ENCODE measurements at places on chromosomes 2 and 18.

DNA sequence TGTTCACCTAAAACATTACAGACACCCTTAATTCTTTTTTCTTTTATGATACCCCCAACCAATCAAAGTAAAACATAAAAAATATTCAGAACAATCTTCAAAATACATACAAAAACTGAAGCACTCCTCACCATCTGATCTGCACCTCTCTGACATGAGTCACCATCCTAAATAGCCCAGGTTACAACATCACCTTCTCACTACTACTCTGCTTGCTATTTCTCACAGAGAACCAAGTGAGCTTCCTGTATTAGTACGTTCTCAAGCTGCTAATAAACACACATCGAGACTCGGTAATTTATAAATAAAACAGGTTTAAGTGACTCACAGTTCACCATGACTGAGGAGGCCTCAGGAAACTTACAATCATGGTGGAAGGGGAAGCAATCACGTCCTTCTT lies 183.5 kb downstream of the CBLN2 start:
- DNase-seq = no peak

GRCh38 chr2:31312898-31313297 lies 78.9 kb downstream of the EHD3 start:
- DNase-seq = no peak

- DNase-seq = no peak
Observed at GRCh38 chr2:67476809-67477790, 80.0 kb downstream of the ETAA1 start.

DNA sequence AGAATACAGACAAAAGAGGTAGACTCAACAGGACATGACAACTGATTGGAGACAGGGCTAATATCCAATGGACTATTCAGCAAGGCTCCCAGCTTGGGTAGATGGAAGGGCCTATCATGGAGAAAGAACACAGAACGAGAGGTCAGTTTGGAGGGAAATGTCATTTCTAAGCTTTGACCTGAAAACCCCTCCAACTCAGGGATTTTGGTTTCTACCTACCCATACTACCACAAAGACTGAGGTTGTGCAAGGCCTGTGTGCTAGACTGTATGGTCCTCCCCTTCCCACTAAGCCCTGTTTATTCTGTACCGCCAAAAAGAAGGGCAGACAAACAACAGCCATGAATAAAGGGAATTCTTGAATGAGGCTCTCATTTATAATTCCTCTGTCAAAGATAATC lies 288.9 kb downstream of the ZNF385B start:
- DNase-seq = no peak

GRCh38 chr18:74060579-74060978 lies 87.1 kb downstream of the FBXO15 start:
- no peak for DNase-seq

- no peak for DNase-seq
Observed at GRCh38 chr2:218776488-218776887, 5.5 kb upstream of the CYP27A1 start.

GRCh38 chr2:146048141-146048540 lies 1528.2 kb upstream of the ZEB2 start:
- DNase-seq = no peak

DNA sequence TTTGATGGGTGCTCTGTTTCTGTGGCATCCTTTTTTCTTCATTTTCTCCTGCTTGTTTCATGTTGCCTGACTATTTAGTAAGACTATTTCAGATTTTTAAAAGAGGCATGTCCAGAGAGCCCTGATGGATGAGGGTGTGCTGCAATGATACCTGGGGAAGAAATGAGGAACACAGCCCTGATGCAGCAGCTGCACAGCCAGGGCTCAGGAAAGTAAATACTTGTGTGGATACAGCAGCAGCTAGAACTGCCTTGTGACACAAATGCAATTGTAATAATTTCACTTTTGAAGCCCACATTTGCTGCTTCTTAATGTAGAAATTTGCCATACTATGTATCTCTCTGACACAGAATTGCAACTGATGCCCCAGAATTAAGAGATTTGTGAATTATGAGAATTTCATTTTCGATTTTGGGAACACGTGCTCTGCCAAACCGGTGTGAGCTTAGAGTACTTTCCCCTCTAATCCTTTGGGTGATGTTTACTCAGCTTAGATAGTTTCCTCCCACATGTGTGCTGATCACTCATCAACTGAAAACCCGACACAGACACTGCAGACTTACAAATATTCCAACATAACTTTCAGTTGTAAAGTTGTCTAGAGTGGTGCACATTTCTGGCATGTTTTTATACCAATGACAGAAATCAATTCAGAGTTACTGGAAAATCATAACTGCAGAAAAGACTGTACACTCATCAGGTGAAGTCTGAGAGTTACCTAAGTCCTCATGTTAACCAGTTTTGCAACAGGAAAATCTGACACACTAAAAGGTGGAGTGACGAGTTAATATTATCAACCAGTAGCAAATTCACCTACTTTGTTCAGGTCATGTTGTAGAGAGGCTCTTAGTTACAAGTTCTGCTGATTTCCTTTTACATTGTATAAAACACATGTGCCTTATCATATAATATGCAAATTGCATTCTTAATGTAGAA lies 383.4 kb downstream of the CBLN2 start:
- DNase-seq = no peak

DNA sequence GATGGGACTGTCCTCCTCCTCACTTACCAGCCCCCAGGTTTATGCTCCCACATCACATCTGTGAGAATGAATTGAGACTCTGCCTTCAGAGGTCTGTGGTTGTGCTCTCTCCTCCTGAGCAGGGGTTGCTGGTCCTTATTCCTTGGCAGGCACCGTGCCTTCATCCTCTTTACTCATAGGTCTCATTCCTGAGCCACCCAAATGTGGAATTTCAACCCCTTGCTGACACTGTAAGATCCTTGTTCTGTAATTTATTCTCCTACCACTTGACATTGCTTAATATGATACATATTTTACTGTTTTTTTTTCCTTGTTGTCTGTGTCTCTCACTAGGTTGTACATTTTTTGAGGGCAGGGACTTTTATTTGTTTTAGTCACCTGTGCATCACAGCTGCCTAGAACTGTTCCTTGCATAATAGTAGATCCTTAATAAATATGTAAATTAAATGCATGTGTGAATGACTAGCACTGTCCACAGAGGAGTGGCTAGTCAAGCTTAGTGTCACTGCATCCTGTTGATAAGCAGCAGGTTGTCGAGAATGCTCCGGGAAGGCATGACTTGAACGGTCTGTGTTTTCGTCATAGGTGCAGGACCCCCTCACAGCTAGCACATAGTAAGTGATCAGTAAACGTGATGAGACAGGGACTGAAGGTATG lies 180.6 kb downstream of the ZNF407 start:
- DNase-seq = no peak

GRCh38 chr2:138515092-138515491 lies 13.5 kb downstream of the SPOPL start:
- no peak for DNase-seq

- DNase-seq = no peak
Observed at GRCh38 chr2:225104971-225105370, 62.7 kb upstream of the DOCK10 start.

DNA sequence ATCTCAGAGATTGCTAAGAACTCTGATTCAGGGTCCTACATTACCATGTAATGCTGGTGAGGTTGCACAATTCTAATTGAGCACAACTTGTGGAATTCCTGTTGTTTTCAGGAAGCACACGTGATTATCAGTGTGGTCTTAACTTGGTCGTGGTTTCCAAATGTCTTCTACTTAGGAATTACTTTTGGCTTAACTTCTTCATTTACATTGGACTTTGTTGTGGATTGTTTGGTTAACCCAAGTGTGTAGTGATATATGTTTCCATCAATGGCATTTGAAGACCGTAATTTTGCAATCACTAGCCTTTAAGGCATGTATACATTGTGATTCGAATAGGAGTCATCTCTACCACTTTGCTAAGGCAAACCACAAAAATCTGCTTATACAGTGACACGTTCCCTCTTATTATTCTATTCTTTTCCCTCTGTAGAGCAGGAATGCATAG lies 373.3 kb downstream of the IRS1 start:
- DNase-seq = no peak

- no peak for DNase-seq
Observed at GRCh38 chr2:202115479-202115971, 42.5 kb downstream of the KIAA2012 start.

DNA sequence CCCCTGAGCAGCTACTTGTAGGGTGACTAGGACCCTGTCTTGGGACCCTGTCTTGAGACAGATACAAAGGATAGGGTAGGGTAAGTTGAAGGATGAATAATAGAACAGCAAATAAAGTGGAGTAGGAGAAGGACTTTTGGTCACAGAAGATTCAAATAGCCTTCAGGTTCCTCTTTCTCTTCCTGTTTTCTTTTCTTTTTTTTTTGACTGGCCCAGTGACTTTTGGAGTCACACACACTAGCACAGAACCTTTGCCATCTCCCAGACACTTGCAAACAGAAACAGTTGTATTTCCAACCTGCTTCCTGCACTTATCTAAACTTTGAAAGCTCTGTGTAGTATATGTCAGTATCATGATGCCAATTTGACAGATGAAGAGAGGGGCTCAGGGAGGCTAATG lies 108.2 kb downstream of the TDRD15 start:
- DNase-seq = no peak

GRCh38 chr2:220243571-220243970 lies 616.1 kb downstream of the SLC4A3 start:
- DNase-seq = no peak

DNA sequence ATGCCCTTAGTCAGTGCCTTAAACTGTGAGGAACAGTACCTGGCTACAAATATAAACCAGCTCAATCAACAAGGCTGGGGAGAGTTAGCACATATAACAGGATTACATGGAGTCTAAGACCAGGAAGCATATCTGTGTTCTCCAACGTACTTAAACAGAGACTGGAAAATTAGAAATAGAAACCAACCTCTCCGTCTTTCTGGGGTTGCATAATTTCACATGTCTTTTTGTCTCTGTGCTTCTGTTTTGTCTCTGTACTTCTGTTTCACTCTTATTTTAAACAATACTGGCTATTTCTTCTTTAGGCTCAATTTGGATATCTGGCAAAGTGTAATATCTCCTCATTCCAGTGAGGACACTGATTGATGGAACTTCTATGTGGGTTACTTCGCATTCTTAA lies 749.0 kb upstream of the ZEB2 start:
- DNase-seq = no peak

GRCh38 chr2:102669401-102669800 lies 50.0 kb downstream of the SLC9A2 start:
- DNase-seq = no peak

GRCh38 chr2:40466332-40466906 lies 14.5 kb upstream of the SLC8A1 start:
- no peak for DNase-seq

All from stimulated activated CD8-positive, alpha-beta memory T cell treated with anti-CD3 and anti-CD28 coated beads, Interleukin-7, amount 100 ng/mL, for 24 hours (primary cell).